Brain pericyte (primary cell): ENCODE measurements at places on chromosomes 2 and 18.

- no peak for DNase-seq
Measured at GRCh38 chr2:106124905-106125549, 69.1 kb downstream of the UXS1 start.

GRCh38 chr18:28009589-28009988 is 167.3 kb downstream of the CDH2 start:
- no peak for DNase-seq

- no peak for DNase-seq
Measured at GRCh38 chr2:241859436-241860183, 916 bp upstream of the PDCD1 start.

DNA sequence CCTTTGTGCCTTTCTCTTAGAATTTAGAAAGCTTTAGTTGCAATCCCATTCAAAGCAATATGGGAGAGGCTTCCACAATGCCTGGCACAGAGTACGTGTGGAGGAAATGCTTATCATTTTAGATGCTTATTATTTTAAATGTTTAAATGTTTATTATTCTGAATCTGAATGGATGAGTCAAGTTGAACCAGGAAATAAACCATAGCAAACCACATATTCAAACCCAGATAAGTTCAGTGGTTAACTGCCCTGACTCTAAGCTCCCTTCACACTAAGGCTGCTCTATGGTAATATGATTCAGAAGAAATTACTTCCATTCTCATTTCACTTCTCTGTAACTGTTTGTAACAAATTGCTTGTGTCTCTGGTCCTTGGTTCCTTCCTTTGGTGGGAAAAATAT is 5.2 kb upstream of the PPP4R1 start:
- DNase-seq, result no peak

GRCh38 chr18:76307293-76307690 is 187.8 kb downstream of the ZNF516 start:
- no peak for DNase-seq

GRCh38 chr2:26940001-26940400 is 30.4 kb upstream of the MAPRE3 start:
- no peak for DNase-seq

- no peak for DNase-seq
Measured at GRCh38 chr18:5891184-5891853, 4.0 kb downstream of the TMEM200C start.

- no peak for DNase-seq
Measured at GRCh38 chr2:177535958-177536504, 143.5 kb downstream of the AGPS start.

GRCh38 chr2:81598453-81598852 is 1293.9 kb upstream of the LRRTM1 start:
- DNase-seq, result no peak

- no peak for DNase-seq
Measured at GRCh38 chr2:130727286-130727924, 1.5 kb upstream of the GPR148 start.

GRCh38 chr2:20050646-20051531 is 539 bp downstream of the LAPTM4A start:
- no peak for DNase-seq

- no peak for DNase-seq
Measured at GRCh38 chr2:136034629-136035028, 49.2 kb upstream of the DARS1 start.

GRCh38 chr2:208426412-208427045 is 19.9 kb downstream of the PTH2R start:
- DNase-seq, result no peak

DNA sequence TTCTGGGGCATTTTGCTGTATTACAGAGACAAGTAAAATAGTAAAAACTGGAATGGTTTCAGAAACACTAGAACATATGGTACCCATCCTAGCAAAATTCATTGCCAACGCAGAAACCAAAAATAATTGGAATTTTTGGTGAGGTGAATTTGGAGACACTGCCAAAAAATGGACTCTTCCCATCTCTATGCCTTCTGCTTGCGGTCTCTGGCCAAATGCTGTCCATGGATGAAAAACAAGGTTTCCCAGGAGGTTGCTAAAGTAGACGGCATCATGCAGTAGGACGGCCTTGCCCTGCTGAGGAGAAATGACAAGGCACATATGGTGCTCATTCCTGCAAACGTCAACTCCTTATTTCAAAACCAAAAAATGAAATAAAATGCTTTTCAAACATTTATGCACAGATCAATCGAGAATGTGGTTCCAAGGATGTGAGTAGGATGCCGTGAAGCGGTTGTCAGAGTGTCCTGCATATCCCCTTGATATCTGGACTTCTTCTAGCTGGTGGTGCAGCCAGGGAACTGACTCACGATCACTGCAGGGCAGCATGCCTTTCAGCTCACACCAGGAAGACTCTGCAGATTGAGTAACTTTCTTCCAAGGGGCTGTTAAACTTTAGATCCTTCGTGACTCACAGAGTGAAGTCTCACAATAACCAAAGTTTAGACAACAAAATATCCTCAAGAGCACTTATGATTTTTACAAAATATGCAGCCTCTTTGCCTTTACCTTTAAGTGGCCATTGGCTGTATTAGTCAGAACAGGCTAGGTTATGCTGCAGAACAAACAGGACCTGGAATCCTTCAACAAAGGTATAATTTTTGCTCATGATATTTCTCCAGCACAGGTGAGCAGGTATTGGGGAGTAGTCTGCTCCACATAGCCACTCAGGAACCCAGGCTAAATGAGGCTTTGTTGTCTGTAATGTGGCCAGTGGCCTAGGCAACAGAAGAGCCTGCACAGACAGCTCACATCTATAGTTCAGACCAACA is 149.4 kb upstream of the NDUFV2 start:
- no peak for DNase-seq

- no peak for DNase-seq
Measured at GRCh38 chr2:16063955-16064633, 123.7 kb downstream of the MYCN start.

DNA sequence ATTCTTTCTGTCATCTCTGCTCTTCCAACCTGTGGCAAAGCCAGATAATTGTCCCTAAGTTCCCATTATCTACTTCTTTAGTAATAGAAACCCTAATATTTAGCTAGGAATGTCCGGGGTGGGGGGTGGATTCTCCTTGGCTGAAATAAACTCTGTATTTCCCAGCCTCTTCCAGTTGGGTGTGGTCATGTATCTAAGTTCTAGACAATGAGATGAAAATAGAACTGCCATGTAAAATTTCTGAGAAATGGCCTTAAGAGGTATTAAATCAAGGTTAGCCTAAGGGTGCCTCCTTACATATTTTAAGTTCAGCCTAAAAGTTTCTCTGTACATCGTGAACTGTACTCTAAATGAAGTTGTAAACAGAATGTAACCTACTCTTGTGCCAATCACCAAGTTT is 39.5 kb downstream of the MAIP1 start:
- no peak for DNase-seq

DNA sequence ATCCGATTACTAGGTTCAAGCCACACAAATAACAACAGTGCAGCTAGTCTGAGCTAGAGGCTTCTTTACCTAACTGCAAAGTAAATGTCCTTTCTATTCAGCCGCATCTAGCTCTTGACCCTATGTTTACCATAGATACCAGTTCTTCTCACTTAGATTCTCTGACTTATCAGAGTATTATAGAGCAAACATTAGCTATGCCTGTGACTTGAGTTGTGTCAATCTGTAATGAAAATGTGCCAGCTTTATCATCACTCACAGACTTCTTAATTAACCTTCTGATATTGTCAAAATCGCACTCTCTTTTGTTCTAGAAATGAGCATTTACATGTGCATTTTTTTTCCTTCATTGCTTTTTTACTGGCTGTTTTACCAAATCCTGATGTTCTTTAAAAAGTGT is 79.9 kb downstream of the BCL11A start:
- no peak for DNase-seq

- DNase-seq, result no peak
Measured at GRCh38 chr2:144560251-144560650, 40.3 kb upstream of the ZEB2 start.

DNA sequence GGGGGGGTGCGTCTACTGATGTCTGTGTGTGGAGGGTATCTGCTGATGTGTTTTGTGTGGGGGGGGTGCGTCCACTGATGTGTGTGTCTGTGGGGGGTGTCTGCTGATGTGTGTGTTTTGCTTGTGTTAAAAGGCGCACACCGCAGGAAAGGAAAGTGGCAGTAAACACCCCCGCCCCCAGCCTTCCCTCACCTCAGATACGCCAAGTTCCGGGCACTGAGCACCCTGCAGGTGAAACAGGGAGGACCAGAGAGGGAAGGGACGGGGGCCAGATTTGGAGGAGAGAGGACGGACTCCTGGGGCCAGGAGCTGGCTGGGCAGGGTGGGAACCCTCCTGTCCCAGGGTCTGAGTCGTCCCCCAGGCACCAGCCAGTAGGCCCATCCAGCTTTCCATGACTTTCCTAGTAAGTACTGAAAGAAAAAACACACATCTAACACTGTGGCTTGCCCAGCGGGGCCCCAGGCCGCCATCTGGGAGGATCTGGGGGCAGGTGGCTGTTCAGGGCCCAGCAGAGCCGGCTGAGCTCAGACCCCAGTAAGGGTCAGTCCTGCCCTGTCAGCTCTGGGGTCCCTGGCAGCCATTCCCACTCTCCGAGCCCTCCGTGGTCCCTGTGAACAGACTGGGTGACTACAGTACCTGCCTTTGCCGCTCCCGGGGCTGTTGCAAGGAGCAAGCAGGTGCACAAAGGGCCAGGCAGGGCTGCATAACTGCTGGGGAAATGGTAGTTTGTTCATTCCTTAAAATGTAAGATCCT is 126.9 kb downstream of the NFATC1 start:
- DNase-seq, result no peak

DNA sequence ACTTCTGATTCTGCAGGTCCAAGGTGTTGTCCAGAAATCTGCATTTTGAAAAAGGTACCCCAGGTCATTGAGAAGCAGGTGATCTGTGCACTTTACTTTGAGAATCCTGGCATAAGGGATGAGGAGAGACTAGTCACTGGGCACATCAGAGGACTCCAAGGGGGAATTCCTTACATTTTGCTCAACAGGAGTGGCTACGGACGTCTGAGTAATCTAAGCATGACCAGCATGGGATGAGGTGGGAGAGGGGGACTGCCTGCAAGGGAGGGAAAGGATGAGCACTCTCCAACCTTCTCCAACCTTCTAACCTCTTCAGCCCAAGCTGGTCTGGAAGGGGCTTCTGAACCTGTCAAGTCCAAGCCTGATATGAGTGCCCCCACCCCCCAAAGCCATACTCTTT is 55.5 kb downstream of the MARCHF4 start:
- no peak for DNase-seq

DNA sequence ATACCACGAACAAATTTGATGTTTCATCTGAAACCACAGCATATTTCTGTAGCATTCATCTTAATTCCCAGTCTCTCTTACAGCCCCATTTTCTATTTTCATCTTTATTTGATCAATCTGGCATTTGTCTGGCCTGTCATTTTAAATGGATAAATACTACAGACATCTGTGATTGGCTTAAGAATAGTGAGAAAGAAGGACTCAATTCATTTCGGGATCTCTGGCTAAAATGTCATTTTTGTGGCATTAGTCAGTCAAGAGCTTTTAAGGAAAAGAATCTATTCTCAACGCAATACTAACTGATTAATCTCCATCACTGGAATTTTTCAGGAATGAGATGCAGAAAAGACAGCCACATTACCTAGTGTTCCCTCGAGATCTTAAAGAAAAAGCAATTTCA is 585.9 kb downstream of the IRS1 start:
- DNase-seq, result no peak

GRCh38 chr2:180572346-180572745 is 408.1 kb upstream of the UBE2E3 start:
- no peak for DNase-seq

GRCh38 chr2:1990151-1990589 is 245.9 kb upstream of the PXDN start:
- no peak for DNase-seq

DNA sequence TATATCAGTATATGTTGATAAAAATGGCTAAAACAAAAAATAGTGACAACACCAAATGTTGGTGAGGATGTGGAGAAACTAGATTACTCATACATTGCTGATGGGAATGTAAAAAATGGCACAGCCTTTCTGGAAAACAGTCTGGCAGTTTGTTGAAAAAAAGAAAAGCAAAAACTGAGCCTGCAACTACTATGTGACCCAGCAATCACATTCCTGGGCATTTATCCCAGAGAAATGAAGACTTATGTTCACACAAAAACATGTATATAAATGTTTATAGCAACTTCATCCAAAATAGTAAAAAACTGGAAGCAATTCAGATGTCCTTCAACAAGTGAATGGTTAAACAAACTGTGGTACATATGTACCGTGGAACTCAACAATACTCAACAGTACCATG is 7.5 kb upstream of the KDSR start:
- no peak for DNase-seq

DNA sequence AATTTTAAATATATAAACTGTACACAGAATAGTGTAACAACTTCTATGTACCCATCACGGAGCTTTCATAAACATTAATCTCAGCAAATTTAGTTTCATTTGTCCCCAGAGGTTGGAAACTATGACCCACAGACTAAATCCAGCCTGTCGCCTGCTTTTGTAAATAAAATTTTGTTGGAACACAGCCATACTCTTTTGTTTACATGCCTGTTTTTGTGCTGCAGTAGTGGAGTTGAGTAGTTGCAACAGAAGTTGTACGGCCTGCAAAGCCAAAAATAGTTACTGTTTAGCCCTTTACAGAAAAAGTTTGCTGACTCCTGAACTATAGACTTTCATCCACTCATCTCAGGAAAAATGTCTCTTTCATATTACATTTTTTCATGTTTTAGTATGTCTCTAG is 39.8 kb downstream of the RBM45 start:
- DNase-seq, result no peak

- DNase-seq, result no peak
Measured at GRCh38 chr2:197137826-197138477, 172.6 kb downstream of the ANKRD44 start.

DNA sequence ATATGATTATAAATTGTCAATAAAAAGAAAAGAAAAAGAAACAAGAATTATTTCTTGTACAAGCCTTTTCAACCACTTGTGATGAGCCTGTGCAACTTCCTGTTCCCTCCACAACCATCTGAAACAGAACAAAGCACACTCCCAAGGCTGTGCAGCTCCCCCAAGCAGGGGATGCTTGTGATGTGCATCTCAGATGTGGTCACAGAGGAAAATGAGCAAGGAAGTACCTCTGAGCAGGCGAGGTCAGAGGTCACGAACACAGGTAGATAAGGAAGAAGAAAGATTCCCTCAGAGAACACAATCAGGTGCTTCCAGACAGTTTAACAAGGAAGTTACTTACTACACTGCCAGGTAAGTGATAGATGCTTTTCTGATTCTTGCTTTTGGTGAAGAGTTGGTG is 274.8 kb upstream of the SLC39A10 start:
- DNase-seq, result no peak

- no peak for DNase-seq
Measured at GRCh38 chr2:210445116-210445707, 31.3 kb downstream of the LANCL1 start.
